Hepatocyte (in vitro differentiated cells): ENCODE measurements at places on chromosomes 5 and 9. TPM values are rescaled to one million over a fixed set of nuclear protein-coding genes. Genes with fewer than 3 reads are reported as not detected.

PPP3R2 gene
- total RNA-seq, result not detected in 2 replicates

NR5A1 gene
- 0.07 and 0.20 TPM in 2 replicates for total RNA-seq

PCDHA9 gene
- 1.5 and 2.5 TPM in 2 replicates for total RNA-seq

CDO1 gene
- 29.5 and 29.8 TPM in 2 replicates for total RNA-seq

CXCL14 gene
- total RNA-seq, result 52.5 and 56.1 TPM in 2 replicates

CD74 gene
- 51.1 and 57.2 TPM in 2 replicates for total RNA-seq

SLC36A2 gene
- total RNA-seq, result 0.30 TPM in 1 of 2 replicates, not detected in the other

LCN15 gene
- 1.5 and 35.9 TPM in 2 replicates for total RNA-seq

PCDHB16 gene
- total RNA-seq, result 2.2 and 3.4 TPM in 2 replicates

PTGER4 gene
- total RNA-seq, result 1.4 and 7.1 TPM in 2 replicates

- H3K4me1 ChIP-seq, result peaks cover 16% of the 10 kb centered on the region
- H3K4me3 ChIP-seq, result no peak overlapping the region
- H3K36me3 ChIP-seq, result no peaks in the 10 kb centered on the region
- H3K27me3 ChIP-seq, result no peaks in the 10 kb centered on the region
- DNase-seq, result no peak
Observed at GRCh38 chr9:99055384-99055783, 49.5 kb upstream of the TGFBR1 start.

DNA sequence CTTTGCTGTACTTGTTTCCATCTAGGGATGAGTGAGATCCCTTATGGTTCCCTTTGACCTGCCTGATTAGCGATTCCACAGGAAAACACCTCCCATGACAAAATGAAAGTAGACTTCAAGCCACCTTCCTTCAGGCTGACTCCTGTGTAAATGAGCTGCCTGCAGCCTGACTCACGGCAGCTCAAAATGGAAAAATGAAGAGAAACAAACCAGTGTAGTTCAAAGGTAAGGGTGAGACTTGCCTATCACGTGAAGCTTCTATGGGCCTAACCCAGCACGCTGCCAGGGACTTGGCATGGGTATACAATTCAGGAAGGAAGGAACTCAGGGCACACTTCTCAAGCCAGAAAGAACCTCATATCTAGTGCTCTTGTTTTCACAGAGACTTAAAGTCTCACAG, 110.1 kb upstream of the LRRTM2 start:
- no peak overlapping the region for H3K27ac ChIP-seq
- DNase-seq, result no peak
- H3K4me3 ChIP-seq, result no peak overlapping the region
- H3K4me1 ChIP-seq, result no peaks in the 10 kb centered on the region
- no peaks in the 10 kb centered on the region for H3K27me3 ChIP-seq
- no peaks in the 10 kb centered on the region for H3K36me3 ChIP-seq

- peaks cover 5% of the 10 kb centered on the region for H3K4me1 ChIP-seq
- H3K27me3 ChIP-seq, result no peaks in the 10 kb centered on the region
- no peak for DNase-seq
Observed at GRCh38 chr5:54704333-54704732, 186.8 kb downstream of the SNX18 start.

- H3K27ac ChIP-seq, result no peak overlapping the region
- no peak overlapping the region for H3K4me3 ChIP-seq
- DNase-seq, result no peak
- peaks cover 14% of the 10 kb centered on the region for H3K4me1 ChIP-seq
Observed at GRCh38 chr5:178289438-178289837, 56.8 kb upstream of the PHYKPL start.

DNA sequence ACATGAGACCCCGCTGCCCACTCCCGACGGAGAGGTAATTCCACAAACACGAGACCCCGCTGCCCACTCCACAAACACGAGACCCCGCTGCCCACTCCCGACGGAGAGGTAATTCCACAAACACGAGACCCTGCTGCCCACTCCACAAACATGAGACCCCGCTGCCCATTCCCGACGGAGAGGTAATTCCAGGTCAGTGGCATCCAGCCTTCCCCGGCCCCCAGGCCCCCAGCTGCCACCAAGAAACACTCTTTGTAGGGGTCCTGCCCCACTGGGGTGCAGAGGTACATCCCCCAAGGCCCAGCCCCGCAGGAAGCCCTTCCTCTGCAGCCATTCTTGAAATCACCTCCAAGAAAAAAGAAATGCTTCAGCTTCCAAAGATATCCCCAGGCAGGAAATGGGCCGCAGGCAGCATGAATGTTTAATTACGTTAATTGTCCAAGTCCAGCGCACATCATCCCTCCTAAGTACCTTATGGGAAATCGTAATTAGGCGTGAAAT, 115.9 kb downstream of the ADAMTS2 start:
- peaks cover 8% of the 10 kb centered on the region for H3K4me1 ChIP-seq
- H3K27ac ChIP-seq, result no peak overlapping the region
- no peaks in the 10 kb centered on the region for H3K27me3 ChIP-seq
- no peak for DNase-seq
- no peak overlapping the region for H3K4me3 ChIP-seq
- no peaks in the 10 kb centered on the region for H3K36me3 ChIP-seq

GRCh38 chr9:37420271-37421215, 2.0 kb upstream of the GRHPR start:
- DNase-seq, result no peak
- no peak overlapping the region for H3K27ac ChIP-seq
- no peaks in the 10 kb centered on the region for H3K36me3 ChIP-seq
- H3K4me1 ChIP-seq, result peaks cover 23% of the 10 kb centered on the region
- H3K27me3 ChIP-seq, result no peaks in the 10 kb centered on the region
- no peak overlapping the region for H3K4me3 ChIP-seq

- H3K4me3 ChIP-seq, result no peak overlapping the region
- no peak for DNase-seq
- H3K27me3 ChIP-seq, result no peaks in the 10 kb centered on the region
- no peaks in the 10 kb centered on the region for H3K36me3 ChIP-seq
- H3K27ac ChIP-seq, result no peak overlapping the region
Observed at GRCh38 chr5:132376694-132377641, 7.5 kb downstream of the SLC22A5 start.

DNA sequence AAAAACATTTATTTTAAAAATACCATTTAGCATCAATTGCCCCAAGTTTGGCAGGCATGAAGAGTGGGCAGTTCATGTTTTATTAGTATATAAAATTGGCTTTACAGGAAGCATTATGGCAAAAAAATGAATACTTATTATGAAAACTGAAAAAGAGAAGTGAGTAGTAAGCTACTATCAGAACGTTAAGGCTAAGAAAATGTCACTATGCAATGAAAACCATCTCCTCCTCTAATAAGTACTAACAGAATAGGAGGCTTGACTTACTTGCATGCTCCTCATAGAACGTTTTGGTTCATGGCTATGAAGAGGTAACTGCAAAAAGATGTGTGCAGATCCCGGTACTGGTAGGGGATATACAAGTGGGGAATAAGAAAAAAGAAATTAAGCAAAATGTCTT, 23.6 kb downstream of the TICAM2 start:
- no peak overlapping the region for H3K27ac ChIP-seq
- no peak for DNase-seq
- H3K36me3 ChIP-seq, result no peaks in the 10 kb centered on the region
- no peaks in the 10 kb centered on the region for H3K27me3 ChIP-seq

DNA sequence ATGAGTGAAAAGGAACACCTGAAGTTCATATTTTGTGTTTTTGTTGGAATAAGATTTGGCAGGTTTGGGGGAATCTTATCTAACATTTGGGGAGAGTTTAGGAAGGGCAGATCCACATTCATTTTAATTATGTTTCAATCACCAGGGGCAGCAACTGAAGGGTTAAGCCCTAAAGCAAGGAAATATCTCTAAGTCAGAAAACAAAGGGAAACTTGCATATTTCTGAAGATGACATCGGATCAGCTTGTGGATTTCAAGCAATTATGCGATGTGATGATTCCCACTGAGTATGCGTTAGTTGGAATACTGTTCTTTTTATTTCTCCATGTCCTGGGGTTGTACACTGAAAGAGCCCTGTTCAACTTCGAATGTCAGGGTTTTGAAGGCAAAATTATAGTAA, 59.8 kb upstream of the NFIB start:
- peaks cover 14% of the 10 kb centered on the region for H3K4me1 ChIP-seq
- H3K27me3 ChIP-seq, result no peaks in the 10 kb centered on the region
- H3K27ac ChIP-seq, result peak overlapping the region; percentile 25
- no peak overlapping the region for H3K4me3 ChIP-seq

DNA sequence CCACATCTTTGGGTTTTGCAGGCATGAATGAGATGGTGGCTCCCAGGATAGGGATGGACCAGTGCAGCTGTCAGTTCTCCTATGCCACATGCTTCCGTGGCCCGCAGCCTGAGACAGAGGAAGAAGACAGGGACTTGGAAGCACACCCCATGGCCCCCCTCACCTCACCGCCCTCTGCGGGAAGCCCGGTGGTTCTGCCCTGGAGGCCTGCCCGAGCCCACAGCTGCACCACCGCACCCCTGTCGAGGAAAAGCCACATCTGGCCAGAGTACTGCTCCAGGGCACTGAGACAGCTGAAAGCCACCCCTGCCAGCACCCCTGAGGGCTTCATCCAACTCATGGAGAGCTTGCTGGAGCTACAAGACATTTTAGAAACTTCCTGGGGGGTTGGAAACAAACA, 7.6 kb upstream of the TRMT10B start:
- no peak overlapping the region for H3K4me3 ChIP-seq
- DNase-seq, result no peak
- no peaks in the 10 kb centered on the region for H3K36me3 ChIP-seq
- H3K4me1 ChIP-seq, result peaks cover 8% of the 10 kb centered on the region
- no peaks in the 10 kb centered on the region for H3K27me3 ChIP-seq

DNA sequence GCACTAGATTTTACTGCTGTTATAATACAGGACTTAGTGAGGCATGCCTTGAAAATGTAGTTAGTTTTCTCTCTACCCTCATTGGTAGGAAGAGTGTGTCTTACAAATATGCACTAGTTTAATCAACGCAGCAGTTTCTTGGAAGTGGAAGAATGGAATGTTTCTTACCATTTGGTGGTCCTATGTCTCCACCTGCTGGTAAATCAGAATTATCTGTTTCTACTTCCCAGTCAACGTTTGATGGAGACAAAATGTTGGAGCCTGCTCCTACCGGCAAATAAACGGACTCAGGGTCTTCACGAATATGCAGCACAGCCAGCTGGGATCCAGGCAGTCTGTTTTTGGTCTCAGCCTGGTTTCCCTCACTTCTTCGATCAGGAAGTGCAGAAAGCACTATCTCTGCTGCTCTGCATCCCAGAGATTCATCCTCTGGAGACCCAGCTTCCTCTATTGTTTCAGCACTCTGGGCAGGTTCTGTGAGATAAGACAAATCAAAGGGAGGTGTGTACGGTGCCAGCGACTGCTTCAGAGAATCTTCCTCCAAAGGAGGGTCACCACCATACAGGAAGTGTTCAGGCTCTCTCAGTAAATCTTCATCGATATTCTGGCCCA, 59.5 kb upstream of the PCA3 start:
- H3K27me3 ChIP-seq, result peaks cover 13% of the 10 kb centered on the region
- H3K36me3 ChIP-seq, result no peaks in the 10 kb centered on the region
- H3K27ac ChIP-seq, result no peak overlapping the region
- no peaks in the 10 kb centered on the region for H3K4me1 ChIP-seq
- no peak overlapping the region for H3K4me3 ChIP-seq

GRCh38 chr5:90131383-90132133, 278.0 kb downstream of the CETN3 start:
- no peaks in the 10 kb centered on the region for H3K4me1 ChIP-seq
- H3K4me3 ChIP-seq, result no peak overlapping the region
- no peaks in the 10 kb centered on the region for H3K27me3 ChIP-seq
- no peaks in the 10 kb centered on the region for H3K36me3 ChIP-seq
- no peak for DNase-seq

- H3K36me3 ChIP-seq, result no peaks in the 10 kb centered on the region
- H3K4me1 ChIP-seq, result peaks cover 6% of the 10 kb centered on the region
- peaks cover 7% of the 10 kb centered on the region for H3K27me3 ChIP-seq
- DNase-seq, result no peak
- H3K27ac ChIP-seq, result no peak overlapping the region
Observed at GRCh38 chr5:33425314-33425713, 15.5 kb upstream of the TARS1 start.

DNA sequence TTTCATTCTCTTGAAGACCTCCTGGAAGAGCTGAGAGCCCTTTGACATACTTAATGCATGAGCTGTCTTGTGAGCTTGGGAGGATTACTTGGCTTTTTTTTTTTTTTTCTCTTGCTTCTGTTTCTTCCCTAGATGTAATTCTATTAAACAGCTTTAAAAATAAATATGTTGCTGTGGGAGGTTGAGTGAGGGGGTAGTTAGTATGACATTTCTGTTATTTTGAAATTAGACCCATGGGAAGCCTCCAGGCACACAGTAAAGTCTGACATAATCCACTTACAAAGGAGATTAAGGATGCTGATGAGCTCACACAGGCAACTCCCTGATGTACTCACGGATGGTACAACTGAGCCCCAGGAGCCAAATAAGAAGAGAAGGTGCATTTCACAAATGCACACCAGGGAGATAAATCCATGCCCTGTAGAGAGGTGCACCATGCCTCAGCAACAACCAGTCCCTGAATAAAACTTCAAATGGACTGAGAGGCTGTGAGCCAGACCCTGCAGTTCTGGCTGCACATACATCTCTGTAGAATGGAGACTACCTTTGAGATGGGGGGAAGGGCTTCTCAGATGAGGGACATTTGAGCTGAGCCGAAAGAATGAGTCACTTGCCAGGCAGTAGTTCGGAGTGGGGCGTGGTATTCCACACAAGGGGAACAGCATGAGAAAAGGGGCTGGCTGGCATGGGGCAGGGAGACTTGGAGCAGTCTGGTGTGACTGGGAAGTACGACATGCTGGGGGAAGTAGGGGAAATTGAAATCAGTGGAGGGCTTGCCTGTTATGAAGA, 68.7 kb downstream of the ACTL7B start:
- no peak overlapping the region for H3K4me3 ChIP-seq
- no peaks in the 10 kb centered on the region for H3K27me3 ChIP-seq
- DNase-seq, result peak; percentile 49
- peak overlapping the region; percentile 35 for H3K27ac ChIP-seq

GRCh38 chr5:117262572-117263131, 688.0 kb upstream of the SEMA6A start:
- no peak overlapping the region for H3K27ac ChIP-seq
- no peak for DNase-seq
- H3K4me3 ChIP-seq, result no peak overlapping the region
- no peaks in the 10 kb centered on the region for H3K36me3 ChIP-seq

DNA sequence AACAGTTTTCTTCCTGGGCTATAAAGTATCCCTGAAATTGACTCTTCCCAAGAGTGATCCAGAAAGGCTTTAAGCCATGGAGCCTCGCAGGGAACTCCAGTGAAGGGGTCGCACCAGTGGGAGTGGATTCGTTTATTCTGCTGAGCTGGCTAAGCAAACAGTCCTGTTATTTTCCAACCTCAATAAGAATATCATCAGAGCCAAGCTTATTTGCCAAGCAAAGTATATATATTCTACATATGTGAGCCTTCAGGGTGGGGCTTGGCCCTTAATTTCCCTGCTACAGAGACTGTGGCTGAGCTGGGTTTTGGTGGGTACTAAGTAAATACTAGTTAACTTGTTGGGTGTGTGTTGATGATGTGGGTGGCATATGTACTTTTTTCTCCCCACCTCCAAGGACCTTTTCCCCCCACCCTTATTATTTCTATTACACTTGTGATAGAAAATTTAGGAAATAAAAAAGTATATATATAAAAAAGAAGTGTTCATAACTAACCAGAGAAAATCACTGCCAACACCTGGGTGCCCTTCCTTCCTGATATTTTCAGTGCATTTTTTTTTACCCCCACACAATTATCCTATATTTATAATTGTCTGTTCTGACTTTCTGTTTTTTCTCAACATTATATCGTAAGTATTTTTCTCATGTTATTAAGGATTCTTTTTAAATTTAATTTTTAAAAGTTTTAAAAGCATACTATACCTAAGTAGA, 5.3 kb downstream of the GSN start:
- no peak overlapping the region for H3K4me3 ChIP-seq
- no peak for DNase-seq
- peak overlapping the region; percentile 93 for H3K27ac ChIP-seq
- no peaks in the 10 kb centered on the region for H3K27me3 ChIP-seq
- H3K36me3 ChIP-seq, result no peaks in the 10 kb centered on the region
- peaks cover 52% of the 10 kb centered on the region for H3K4me1 ChIP-seq

GRCh38 chr5:142826741-142827492, 56.7 kb downstream of the ARHGAP26 start:
- H3K4me1 ChIP-seq, result peaks cover 34% of the 10 kb centered on the region
- no peak for DNase-seq
- H3K27ac ChIP-seq, result peak overlapping the region; percentile 33
